ENCODE measurements at places on chromosomes 4 and X.

DNA sequence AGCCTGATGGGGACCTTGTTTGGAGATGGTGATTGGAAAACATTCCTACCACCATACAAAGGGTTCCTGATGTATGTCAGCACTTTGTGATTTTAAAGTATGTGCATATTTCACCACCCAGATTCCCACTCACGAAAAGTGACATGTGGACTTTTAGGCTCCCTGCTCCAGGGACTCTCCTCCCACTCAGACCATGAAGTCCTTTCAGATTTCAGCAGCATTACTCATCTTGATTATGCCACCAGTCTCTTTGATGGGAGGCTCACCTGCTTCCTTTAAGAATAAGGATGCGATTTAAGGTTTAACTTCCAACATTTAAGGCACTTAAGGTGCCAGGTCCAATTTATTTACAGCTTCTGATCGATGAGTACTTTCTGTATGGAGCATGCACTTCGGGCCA, 204.4 kb downstream of the PPARGC1A start:
- DNase-seq: no peak

DNA sequence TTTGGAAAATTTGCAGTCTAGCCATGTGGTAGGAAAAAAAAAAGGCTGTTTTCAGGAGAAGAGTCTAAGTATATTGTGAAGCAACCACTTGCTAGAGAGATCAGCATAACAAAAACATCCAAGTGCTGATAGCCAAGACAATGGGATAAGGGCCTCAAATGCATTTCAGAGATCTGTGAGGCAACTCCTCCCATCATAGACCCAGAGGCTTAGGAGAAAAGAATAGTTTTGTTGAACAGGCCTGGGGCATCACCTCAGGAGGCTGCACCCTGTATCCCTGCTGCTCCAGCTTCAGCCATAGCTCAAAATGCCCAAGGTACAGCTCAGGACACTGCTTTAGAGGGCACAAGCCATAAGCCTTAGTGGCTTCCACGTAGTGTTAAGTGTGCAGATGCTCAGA, 13.6 kb upstream of the GPR174 start:
- DNase-seq: no peak

GRCh38 chr4:62644372-62644771, 1444.2 kb downstream of the ADGRL3 start:
- DNase-seq: peak; percentile 12

DNA sequence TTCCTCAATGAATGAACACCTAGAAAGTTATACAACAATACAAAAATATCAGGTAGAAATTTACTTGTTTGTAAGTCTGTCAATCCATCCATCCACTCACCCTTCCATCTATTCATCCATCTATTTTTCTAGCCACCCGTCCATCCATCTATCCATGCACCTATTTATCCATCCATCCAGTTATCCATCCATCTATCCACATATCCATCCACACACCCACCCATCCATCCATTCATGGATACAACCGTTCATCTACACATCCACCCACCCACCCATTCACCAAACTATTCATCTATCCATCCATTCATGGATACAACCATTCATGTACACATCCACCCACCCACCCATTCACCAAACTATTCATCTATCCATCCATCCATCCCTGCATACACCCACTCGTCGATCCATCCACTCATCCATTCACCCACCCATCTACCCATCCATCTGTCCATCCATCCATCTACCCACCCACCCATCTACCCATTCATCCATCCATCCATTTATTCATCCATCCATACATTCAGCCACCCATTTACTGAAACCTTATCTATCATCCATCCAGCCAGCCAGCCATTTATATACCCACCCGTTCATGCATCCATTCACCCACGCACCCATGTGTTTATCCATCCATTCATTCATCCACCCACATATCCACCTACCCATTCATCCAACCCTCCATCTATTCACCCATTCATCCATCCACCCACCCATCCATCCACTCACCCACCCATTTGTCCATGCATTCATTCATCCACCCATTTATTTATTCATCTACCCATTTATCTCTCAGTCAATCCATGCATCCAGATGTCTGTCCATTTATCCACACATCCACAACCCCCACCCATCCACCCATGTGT, 10.4 kb upstream of the CD99 start:
- DNase-seq: no peak

DNA sequence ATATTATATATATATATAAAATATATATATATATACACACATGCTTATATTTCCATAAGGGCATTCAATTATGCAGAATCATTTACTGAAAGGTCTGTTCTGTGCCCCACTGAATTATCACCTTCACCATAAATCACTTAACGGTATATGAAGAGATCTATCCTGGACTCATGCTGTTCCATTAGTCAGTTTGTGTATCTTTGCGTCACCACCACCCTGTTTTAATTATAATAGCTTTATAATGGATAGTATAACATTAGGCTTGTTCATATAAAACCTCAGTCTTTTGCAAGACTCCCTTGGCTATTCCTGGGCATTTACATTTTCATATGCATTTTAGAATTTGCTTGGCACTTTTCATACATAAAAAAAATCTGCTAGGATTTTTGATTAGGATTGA, 19.1 kb downstream of the WDR17 start:
- DNase-seq: peak; percentile 81

DNA sequence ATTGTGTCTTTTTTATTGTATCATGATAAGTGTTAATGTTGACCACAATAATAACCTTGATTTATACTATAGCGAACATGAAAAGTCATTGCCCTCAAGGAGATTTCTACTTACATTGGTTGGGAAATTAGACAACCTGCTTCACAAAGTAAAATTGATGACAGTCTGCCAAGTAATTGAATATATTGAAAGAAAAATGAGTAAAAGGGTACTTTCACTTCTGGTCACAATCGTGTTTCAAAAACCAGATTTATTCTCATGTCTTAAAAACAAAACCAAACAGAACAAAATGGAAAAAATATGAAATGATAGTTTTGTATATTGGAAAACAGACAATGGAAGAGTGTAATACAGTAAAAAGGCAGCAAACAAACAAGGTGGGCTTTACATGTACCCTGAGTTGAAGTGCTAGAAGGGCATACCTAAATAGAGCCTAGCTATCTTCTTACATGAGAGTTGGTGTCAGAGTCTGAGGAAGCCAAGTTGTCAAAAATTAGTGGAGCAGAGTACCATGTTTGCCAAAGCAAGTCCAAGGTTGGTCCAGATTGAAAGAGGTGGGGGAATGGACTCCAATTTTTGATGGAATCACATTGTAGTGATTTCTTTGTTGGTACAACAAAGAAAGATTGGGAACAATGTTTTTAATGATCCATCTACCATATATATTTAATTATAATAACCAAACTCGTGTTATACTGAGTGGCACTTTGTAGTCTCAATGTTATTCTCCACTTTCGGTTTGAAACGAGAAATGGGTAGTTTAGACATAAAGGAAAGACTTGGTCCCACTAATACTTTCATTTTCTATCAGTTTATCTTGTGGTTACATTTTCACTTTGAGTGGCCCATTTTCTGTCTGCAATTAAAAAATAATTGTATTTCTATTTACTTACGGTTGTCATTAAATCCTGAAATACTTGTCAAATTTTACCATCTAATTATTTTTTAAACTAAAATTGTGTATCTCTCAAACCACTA, 775.6 kb downstream of the STIM2 start:
- no peak for DNase-seq

GRCh38 chr4:48255072-48255958, 14.3 kb downstream of the TEC start:
- no peak for DNase-seq

DNA sequence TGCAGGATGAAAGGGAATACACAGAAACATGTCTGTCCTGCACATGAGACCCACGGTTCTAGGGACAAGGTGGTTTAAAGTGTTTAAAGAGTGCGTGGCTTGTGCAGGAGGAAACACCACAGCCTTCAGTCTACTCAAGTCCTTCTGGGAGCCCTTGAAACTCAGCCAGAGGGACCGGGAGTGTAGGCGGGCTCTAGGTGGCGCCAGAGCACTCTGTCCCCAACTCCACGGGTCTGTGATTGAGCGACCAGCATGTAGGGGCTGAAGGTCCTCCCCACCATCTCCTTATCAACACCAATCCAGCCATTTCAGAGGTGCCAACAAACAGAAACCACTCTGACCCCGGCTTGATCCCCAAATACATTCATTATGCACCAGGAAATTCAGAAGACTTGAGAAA, 82.0 kb upstream of the CLDN34 start:
- DNase-seq: peak; percentile 74

All from NCI-H2081 (cell line).